HEK293T (cell line): ENCODE measurements at places on chromosomes 11 and 22.

DNA sequence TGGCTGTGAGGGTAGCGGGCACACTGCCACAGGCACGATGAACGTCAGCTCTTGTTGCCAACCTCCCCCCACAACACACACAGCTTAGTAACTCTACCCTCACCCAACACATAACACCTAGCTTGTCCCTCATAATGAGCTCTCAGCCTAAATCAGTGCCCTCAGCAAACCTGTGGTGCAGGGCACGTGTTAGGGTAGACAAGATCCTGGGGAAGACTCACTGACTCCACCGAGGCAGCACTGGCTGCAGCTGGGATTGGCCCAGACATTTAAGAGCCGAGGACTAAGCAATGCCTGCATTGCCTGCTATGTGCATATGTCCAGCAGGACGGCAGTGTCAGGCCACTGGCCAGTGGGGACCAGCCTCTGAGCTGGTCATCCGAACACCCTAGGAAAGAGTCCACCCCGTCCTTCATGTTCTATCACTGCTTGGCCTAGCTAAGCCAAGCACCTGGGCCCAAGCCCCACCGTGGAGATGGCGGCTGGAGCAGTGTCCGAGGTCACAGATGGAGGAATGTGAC is 32.9 kb upstream of the TRIM29 start:
- no peak for DNase-seq

GRCh38 chr11:114001416-114001815 is 26.5 kb downstream of the HTR3A start:
- DNase-seq = no peak

DNA sequence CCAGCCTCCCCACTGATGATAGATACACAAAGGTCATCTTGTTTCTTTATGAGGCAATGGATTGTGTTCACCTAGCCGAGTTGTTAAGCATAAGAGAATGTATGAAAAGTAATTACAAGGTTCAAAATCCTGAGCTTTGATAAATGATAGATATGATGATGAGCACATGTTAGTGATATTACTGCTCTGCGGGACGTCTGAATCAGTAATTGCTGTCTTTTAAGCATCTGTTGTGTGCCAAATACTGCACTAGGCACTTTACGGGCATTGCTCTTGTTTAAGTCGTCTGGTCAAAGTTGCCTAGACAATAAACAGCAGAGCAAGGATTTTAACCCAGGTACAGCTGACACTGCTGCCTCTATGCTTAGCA is 559 bp upstream of the RNF141 start:
- DNase-seq = no peak

DNA sequence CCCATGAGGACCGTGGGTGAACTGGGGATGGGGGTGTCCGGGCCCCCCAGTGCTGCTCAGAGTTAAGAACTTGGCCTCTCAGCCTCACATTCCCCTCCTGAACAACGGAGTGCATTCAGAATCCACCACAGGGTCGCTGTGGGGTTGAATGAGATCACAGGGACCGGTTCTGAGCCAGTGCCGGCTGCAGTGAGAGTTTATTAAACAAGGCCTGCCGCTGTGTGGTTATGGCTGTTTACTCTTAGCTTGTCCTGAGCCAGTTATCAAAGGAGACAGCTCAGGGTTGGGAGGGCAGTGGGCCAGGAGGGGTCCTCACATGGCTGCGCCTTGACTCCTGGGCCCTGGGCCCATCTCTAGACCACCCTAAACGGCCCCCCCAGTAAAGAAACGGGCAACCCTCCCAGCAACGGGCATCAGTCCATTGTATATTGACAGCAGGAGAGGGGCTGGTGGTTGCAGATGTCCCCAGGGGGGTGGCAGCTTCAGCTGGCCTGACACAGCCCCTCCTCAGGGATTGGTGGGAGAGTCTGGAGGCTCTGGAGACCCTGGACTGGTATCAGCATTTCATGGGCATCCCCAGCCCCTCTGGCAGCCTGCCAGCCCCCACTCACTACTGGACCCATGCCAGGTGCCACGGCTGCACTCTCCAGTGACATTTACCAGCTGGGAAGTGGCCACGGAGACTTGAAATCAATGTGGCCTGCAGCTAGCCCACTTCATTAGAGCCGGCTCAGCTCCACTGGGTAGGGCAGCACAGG is 15.1 kb upstream of the CABP7 start:
- DNase-seq = no peak

GRCh38 chr22:30286813-30287647 is 2.3 kb downstream of the CASTOR1 start:
- peak; percentile 86 for DNase-seq

DNA sequence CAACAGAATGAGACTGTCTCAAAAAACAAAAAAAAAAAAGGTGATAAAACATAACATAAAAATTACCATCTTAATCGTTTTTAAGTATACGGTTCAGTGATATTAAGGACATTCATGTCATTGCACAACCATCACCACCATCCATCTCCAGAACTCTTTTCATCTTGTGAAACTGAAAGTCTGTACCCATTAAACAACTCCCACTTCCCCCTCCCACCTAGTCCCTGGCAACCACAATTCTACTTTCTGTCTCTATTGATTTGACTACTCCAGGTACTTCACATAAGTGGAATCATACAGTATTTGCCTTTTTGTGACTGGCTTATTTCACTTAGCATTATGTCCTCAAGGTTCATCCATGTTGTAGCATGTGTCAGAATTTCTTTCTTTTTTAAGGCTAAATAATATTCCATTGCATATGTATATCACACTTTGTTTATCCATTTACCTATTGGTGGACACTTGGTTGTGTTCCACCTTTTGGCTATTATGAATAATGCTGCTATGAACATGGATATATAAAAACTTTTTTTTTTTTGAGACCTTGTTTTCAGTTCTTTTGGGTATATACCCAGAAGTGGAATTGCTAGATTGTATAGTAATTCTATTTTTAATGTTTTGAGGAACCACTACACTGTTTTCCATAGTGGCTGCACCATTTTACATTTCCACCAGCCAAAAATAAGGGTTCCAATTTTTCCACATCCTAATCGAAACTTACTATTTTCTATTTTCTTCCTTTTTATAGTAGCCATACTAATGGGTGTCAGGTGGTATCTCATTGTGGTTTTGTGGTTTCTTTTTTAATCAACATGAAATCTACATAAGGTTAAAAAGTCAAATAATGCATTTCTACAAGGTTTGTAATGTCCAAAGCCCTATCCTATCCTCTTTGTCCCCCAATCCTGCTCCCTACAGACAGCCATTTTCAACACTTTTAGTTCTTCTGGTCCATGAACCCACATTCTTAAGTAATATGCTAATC is 23.4 kb upstream of the PIK3C2A start:
- DNase-seq = no peak

- no peak for DNase-seq
Observed at GRCh38 chr11:109654091-109654490, 232.1 kb downstream of the C11orf87 start.

- DNase-seq = no peak
Observed at GRCh38 chr11:121892863-121893262, 223.2 kb downstream of the BLID start.

DNA sequence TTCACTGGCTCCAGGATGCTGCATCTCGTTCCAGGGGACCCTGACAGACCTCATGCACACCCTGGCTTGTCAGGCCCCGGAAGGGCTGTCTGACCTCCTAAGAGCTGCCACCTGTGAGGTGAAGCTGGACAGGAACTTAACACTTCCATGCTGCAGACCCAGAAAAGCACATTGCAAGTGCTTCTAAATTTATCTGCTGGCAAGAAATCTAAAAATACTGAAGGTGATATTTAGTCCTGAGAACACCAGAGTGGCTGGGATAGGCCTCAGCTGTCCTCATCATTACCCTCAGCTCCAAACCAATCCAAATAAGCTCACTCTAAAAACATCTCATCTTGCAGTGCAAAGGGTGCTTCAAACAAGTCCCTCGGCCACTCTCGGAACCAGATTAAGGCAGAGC is 46.7 kb downstream of the ABTB2 start:
- DNase-seq = no peak

DNA sequence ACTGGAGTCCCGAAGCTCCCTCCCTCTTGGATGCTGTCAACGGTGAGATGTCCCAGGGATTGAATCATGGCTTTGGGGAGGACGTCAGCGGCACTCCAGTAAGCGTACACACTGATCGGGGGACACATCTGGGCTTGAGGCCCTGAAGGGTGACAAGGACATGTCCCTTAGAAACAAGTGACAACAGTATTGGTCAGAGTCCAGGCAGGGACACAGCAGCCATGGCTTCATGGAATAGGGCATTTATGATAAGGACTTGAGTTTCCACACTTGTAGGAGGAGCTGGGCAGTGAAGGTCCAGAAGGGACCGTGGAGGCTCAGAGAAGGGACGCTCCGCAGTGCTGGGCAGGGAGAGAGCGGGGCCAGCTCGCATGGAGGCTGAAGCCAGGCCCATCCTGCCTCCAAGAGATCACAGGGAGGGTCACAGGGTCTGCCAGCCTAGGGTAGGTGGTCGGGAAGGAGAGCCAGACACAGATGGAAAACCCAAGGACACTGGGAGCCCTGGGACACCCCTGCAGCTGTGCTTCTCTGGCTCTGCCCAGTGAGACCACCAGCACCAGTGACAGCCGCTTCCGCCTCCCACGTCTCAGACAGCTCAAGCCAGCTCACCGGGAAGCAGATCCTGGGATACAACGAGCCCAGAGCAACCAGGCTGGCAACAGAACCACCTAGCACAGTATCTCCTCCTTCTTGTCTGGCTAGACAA is 22.9 kb upstream of the RFPL3 start:
- no peak for DNase-seq

GRCh38 chr11:77146261-77147035 is 18.4 kb downstream of the MYO7A start:
- no peak for DNase-seq

DNA sequence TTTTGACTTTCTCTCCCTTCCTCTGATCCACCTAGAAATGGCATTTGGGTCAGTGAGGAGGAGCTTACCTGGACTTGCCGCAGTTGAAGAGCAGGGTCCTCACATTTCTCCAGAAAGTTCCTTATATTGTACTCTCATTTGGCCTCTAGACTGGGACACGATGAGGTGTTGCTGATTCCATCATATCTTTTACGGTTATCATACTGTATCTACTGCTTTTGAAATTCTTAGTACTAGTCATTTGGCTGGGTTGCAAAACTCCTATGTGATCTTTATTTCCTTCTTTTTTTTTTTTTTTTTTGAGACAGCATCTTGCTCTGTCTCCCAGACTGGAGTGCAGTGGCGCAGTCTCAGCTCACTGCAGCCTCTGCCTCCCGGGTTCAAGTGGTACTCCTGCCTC is 58.7 kb upstream of the FAM181B start:
- no peak for DNase-seq

DNA sequence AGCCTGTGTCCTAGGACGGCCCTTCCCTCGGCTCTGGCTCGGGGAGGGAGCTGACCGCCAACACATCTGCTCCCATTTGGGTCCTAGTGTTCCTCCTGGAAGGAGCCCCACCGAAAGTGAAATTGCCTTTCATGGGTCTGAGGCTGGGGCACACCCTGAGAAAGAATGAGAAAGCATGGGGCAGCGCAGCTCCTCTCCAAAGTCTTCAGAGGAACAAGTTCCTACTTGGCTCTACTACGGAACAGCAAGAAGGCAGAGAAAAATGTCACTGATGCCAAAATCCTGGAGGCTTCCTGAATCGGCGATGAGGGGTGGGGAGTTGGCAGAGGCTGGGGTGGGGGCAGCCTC is 41.5 kb upstream of the MYEOV start:
- DNase-seq = no peak

DNA sequence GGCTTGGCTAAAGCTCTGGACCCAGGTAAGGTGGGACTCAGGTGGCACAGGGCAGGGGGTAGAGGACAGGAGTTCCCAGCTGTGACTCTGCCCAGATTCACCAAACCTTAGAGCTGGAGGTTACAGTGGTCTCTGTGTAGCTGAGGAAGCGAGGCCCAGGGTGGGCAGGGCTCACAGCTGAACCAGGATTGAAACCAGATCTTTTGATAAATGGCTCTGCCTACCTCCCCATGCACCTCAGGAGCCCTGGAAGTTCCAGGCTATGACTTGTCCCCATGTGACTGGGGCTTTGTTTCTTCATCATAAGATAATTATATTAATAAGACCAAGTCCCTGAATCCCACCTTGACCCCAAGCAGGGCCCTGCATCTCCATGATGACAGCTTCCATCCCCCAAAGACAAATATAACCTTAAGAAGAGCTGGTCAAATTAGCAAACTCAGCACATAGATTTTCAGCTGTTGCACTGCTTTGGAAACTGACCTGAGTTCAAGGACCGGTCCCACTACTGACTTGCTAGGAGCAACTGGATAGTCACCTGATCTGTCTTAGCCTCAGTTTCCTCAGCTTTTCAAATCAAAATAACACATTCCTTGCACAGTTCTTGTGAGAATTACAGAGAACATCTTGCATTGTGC is 21.3 kb upstream of the TSKU start:
- no peak for DNase-seq

GRCh38 chr11:128226106-128226716 is 361.1 kb downstream of the ETS1 start:
- no peak for DNase-seq

GRCh38 chr11:108137212-108137611 is 15.8 kb downstream of the ACAT1 start:
- no peak for DNase-seq

GRCh38 chr11:75463106-75463774 is 30.2 kb upstream of the KLHL35 start:
- DNase-seq = no peak

- no peak for DNase-seq
Observed at GRCh38 chr11:17531071-17531600, 13.1 kb downstream of the USH1C start.

- DNase-seq = no peak
Observed at GRCh38 chr11:44746894-44747293, 20.1 kb downstream of the TSPAN18 start.
